ENCODE measurements at places on chromosomes 1 and 21.

DNA sequence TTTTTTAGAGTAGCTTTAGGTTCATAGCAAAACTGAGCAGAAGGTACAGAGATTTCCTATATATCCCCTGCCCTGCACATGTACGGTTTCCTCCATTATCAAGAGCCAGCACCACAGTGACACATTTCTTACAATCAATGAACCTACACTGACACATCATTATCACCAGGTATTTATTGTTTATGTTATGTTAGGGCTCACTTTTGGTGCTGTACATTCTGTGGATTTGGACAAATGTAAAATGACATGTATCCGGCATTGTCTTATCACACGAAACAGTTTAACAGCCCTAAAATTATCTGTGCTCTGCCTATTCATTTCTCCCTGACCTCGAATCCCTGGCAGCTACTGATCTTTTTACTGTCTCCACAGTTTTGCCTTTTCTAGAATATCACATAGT is 93.7 kb upstream of the DPH5 start:
- DNase-seq: no peak

DNA sequence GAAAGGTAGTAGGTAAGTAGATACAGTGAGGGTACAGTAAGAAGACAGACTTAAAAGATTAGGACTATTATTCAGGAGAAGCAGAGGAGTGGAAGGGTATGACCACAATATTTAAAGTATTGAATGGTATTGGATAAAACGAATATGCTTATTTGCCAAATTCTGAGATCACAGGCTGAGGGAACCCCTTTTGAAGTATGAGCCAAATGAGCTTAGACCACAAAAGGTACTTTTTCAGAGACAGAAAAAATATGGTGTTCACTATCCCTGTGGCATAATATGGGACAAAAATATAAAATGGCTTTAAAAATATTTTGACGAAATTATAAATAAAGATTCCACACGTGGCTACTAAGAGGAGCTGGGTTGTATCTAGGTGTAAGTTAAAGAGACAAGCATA is 880 bp upstream of the MTF2 start:
- DNase-seq: no peak

DNA sequence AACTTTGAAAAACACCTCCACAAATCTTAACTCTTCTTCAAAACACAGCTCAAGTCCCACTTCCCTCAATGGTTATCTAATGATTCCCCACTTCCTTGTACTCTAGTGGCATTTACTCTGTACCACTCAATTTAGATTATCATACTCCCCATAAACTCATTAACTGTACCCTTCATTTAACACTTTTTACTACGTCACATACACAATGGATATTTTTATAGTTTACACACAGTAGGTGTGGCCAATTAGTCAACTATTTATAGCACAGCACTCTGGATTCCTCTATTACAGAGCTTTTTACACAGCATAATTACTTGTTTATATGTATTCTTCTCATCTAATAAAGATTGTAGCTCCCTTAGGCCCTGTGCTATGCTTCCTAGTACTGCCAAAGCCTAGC is 62.1 kb downstream of the FOXJ3 start:
- no peak for DNase-seq

GRCh38 chr21:36041910-36042309 is 18.4 kb downstream of the SETD4 start:
- DNase-seq: no peak

- DNase-seq: no peak
Observed at GRCh38 chr1:170776252-170776651, 112.3 kb downstream of the PRRX1 start.

GRCh38 chr1:199124351-199124750 is 485.5 kb downstream of the PTPRC start:
- DNase-seq: no peak

DNA sequence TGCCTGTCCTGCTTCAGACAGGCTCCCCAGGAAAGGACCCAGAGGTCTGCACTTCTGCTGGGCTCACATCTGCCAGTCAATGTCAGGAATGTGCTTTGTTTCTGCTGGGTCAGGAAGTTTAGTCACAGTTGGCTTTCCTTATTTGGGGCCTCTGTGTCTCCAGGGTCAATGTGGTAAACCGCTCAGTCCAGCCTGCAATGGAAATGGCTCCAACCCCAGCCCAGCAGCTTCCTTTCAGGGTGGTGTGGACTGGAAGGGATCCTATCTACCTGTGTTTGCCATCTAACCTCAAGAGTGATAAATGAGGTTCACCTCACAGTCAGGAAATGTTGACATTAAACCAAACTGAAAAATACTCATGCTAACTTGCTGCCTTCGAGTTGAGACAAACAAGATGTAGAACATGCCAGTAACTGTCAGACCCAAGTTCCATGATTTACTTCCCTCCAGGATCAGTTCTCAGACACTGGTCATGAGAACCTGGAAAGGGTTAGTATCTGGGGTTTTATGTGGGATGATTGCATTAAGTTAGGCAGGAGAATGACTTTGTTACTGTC is 20.3 kb downstream of the ENO1 start:
- no peak for DNase-seq

GRCh38 chr1:94633051-94633450 is 91.5 kb upstream of the F3 start:
- DNase-seq: no peak

DNA sequence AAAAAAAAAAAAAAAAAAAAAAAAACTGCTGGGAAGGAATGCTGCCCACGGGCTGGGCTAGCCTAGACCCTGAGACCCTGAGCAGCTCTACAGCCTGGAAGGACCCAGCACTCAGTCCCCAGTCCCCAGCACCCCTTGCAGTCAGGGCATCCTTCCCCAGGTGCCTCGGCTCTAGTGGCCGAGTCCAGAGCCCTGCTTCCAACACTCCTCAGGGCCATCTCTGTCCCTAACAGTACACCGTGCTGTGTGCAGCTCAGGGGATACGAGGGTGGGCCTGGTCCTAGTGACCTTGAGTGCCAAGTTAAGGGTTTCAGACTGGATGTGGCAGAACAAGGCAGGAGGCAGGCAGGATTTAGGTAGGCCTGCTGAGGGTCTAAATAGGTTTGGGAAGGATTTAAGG is 50.2 kb upstream of the LRP8 start:
- DNase-seq: no peak

- no peak for DNase-seq
Observed at GRCh38 chr1:41810446-41810845, 108.3 kb downstream of the HIVEP3 start.

- no peak for DNase-seq
Observed at GRCh38 chr1:208238710-208239472, 5.3 kb downstream of the PLXNA2 start.

DNA sequence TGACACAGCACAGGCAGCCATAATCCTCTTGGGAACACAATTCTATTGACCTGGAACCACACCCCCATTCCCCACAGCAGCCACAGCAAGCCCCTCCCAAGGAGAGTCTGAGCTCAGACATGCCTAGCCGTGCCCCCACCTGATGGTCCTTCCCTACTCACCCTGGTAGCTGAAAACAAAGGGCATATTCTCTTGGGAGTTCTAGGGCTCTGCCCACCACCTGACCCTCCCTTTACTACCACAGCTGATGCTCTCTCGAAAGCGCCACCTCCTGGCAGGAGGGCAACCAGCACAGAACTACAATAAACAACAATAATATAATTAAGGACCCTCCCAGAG is 184.8 kb upstream of the COA6 start:
- DNase-seq: no peak

- no peak for DNase-seq
Observed at GRCh38 chr1:45669859-45670655, 16.3 kb downstream of the GPBP1L1 start.

DNA sequence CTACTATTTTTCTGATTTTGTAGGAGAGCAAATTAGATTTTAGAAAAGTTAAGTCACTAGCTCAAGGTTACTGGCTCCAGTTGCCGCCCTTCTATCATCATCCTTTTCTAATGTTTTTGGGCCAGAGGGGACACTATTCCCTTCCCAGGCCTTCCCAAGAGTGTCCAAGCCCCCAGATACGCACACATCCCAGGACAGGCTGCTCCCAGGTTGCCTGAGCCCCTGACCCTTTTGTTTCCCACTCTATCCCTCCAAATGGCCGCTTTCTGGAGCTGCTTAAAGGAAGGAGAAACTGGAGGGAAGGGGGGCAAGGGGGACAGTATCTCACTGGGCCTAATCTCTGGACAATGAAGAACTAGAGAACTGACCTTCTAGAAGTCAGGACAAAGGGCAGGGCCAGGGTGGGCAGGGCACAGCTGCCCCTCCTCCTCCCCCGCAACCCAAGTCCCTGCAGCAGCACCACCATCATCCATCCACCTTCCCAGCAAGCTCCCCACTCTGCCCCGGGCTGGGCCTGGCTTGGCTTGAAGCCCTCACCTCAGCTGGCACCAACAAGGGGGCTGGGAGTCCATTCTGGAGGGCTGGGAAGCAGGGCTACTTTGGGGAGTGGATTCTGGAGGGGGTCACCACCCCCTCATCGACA is 1.1 kb upstream of the MAP7D1 start:
- DNase-seq: no peak

GRCh38 chr1:234979296-234980279 is 149.0 kb downstream of the TOMM20 start:
- no peak for DNase-seq

GRCh38 chr1:56570924-56571372 is 8.4 kb downstream of the PLPP3 start:
- no peak for DNase-seq

GRCh38 chr1:225736437-225737098 is 41.1 kb upstream of the SRP9 start:
- no peak for DNase-seq

DNA sequence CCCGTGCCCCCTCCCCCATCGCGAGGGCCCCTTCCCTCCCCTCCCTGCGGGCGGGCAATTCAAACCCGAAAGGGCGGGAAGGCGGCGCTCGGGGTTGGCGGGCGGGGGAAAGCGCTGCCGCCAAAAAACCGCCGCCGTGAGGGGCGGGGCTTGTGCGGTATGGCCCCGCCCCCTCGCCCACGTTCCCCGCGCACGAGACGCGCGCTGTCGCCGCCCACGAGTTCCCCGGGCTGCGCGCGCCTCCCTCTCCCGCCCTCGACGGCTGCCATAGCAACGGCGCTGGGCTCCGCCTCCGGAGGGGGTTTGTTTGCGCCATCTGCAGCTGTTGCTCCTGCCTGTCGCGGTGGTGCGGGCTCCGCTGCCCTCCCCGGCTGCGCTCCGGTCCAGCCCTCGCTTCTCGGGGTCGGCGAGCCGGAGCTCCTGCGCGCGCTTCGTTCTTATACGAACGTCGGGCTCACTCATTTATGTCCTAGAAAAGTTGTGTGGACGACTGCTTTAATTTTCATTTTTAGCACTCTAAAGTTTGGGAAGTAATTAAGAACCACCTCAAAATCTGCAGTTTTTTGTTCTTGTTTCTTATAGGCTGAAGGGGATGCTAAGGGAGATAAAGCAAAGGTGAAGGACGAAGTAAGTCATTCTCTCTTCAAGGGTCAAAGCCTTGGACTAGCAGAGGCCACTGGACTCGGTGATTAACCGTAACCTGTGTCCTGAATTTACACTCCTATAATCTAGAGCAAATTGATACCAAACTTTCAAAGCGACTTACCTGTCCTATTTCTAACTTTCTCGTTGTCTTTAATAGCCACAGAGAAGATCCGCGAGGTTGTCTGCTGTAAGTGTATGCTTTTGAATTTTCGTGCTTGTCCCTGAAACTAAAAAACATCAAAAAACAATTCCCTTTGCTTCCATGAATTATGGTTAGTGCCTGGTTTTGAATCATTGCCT is 933 bp downstream of the HMGN2 start:
- peak; percentile 71 for DNase-seq

DNA sequence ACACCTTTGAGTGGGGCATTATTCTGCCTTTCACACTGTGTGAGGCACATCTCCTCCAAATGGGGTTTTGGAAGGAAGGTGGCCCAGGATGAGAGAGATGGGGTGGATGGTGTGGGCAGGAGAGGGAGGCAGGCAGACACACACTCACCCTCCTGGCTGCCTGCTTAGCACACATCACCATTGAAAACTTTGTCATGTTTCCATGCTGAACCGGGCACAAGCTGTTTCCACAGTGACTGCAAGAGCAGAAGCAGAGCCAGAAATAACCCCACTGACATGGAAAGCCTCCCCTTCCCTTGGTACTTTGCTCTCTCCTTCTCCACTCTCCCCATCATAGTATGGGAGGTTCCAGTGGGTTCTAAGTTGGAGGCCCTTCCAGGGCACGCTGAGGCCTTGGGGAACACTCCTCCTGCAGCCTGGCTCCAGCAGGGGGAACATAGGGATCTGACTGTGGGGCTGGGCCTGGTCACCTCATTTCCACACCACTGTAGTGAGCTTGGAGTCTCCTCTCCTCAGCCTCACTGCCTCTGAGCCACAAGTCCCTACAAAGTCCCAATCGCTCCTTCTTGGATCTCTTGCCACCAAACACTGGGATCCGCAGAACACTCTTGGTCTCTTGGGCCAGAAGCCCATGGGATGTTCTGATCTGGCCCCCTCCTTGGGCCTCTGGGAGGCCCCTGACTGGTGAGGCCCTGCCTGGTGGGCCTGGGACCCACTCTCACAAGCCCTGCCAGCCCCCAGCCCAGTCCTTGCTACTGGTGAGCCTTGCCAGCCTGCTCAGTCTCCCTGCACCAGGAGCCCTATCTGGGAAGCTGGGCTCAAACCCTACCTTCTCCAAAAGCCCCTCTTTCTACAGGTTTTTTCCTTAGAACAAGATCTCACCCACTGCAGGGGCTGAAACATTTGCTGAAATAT is 163.0 kb upstream of the EDN2 start:
- no peak for DNase-seq
